Lower lobe of right lung (tissue), 2 donors: ENCODE measurements at places on chromosomes 6 and 20. TPM values are rescaled to one million over a fixed set of nuclear protein-coding genes. Genes with fewer than 3 reads are reported as not detected.

The CYB5R4 gene
- total RNA-seq, result 35.4 TPM

The SLC22A2 gene
- not detected for total RNA-seq

The FAM83D gene
- total RNA-seq, result 0.71 TPM

The MAK gene
- 1.3 TPM for total RNA-seq

The SYNDIG1 gene
- total RNA-seq, result 0.15 TPM

The CLIC5 gene
- 134 TPM for total RNA-seq

The HRH3 gene
- total RNA-seq, result not detected

The SRXN1 gene
- 32.0 TPM for total RNA-seq

The PSORS1C2 gene
- not detected for total RNA-seq

The IP6K3 gene
- 3.5 TPM for total RNA-seq

The DEFB119 gene
- total RNA-seq, result not detected

The KHDC1L gene
- not detected for total RNA-seq

The ASIP gene
- total RNA-seq, result not detected

- no peak for DNase-seq
Observed at GRCh38 chr6:6656287-6656686, 67.8 kb downstream of the LY86 start.

GRCh38 chr6:155142168-155143028, 121.4 kb upstream of the CLDN20 start:
- no peak for DNase-seq

DNA sequence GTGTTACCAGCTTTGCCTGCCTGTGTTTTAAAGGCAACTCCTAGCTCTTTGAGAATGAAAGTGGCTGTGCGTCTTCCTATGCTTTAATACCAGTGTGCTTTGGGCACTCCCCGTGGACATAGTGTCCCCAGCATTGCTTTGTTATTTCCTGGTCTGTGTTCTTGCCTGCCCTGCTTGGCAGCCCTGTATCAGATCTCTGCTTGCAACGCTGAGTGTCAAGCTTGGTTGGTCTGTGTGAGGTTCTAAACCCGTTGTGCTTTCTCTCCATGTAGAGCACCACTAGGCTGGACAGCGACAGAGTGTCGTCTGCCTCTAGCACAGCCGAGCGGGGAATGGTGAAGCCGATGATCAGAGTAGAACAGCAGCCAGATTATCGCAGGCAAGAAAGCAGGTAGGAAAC, 80.2 kb downstream of the AFDN start:
- DNase-seq, result peak; percentile 53

DNA sequence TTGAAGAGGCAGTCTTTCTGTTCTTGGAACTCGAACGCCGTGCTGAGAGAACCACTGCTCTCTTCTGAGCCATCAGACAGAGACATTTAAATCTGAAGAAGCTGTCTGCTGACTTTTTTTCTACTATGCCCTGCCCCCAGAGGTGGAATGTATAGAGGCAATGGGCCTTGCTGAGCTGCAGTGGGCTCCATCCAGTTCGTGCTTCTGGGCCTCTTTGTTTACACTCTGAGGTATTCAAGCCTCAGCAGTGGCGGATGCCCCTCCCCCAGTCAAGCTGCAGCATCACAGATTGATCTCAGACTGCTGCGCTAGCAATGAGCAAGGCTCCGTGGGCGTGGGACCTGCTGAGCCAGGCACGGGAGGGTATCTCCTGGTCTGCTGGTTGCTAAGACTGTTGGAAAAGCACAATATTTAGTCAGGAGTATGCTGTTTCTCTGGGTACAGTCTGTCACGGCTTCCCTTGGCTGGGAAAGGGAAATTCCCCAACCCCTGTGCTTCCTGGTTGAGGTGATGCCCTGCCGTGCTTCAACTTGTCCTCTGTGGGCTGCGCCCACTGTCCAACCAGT, 526.8 kb downstream of the CD109 start:
- no peak for DNase-seq

DNA sequence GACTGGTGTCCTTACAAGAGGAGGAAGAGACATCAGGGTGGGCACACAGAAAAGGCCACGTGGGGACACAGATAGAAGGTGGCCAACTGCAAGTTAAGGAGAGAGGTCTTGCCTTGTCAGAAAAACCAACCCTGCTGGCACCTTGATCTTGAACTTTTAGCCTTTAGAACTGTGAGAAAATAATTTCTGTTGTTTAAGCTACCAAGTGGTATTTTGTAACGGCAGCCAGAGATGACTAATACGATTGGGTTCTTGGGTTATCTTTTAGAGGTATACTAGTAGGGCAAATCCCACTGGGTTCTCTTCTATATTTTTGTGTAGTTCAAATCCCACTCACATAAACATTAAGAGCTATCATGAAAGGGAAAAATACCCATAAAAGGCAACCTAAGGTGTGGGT, 31.9 kb upstream of the ZBTB24 start:
- no peak for DNase-seq

- DNase-seq, result no peak
Observed at GRCh38 chr6:14802514-14803160, 443.2 kb upstream of the JARID2 start.

- DNase-seq, result no peak
Observed at GRCh38 chr20:51437182-51437924, 105.2 kb downstream of the NFATC2 start.

DNA sequence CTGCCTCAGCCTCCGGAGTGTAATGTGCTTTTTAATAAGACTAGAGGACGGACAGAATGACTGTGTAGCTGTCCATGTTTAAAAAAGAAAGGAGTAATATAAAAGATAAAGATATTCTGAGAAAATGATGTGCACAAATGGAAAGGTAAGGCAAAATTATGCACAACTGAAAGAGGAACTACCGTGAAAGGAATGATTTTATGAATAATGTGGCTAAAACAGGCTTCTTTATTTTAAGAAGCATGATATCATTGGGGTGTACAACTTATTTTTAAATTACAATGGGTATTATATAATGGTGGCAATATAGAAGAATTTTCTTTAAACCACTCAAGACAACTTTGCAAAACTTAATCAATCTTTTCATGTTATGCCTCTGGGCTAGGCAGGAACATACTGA, 78.1 kb downstream of the FIG4 start:
- no peak for DNase-seq

GRCh38 chr20:16553684-16554083, 19.6 kb downstream of the KIF16B start:
- no peak for DNase-seq

DNA sequence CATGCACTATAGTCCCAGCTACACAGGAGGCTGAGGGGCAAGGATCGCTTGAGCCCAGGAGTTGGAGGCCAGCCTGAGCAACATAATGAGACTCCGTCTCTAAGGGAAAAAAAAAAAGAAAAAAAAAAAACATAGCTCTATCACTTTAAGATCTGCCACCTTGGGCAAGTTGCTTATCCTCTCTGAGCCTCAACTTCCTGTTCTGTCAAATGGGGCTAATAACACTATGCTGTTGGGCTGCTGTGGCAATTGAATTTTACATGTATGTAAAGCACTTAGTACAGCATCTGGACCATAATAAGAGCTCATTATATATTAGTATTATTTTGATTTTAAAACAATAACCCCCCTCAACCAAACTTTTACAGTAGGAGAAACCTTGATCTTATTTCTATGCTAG, 141.5 kb downstream of the ATXN1 start:
- no peak for DNase-seq

DNA sequence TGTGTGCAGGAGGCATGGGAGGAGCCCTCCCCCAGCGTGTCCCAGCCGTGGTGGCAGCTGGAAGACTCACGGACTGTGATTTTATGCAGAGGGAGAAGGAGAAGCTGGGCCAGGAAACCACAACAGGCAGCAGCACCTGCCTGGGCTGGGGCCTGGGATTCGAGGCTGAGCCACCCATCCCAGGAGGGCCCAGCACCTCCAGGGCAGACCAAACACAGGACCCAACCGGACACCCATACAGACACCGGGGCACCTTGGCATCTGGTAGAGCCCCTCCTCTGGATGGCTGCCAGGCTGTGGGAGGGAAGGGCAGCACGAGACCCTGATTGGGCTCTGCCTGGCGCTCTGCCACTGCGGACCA, 41.7 kb upstream of the CHRNA4 start:
- no peak for DNase-seq

GRCh38 chr20:54140927-54141566, 32.7 kb downstream of the CYP24A1 start:
- DNase-seq, result no peak

DNA sequence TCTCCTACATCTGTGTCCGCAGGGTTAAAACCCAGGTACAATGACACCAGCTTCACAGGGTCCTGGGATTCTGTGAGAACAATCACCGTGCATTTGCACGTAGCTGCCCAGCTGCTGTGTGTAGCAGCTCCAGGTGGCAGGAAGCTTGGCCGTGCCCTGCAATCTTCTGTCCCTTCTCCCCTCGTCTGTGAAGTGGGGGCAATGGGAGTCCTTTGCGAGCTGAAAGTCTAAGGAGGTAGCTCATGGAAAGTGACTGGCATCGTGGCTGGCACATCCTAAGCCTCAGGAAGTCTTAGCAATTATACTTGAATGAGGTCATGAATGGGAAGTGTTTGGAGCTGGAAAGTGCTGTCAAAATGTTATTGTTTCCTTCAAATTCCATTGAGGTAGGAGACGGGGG, 137.1 kb downstream of the SMOC2 start:
- no peak for DNase-seq

GRCh38 chr20:34363465-34364222, 571 bp downstream of the ITCH start:
- no peak for DNase-seq

- DNase-seq, result peak; percentile 52
Observed at GRCh38 chr20:58374027-58374850, 14.8 kb upstream of the VAPB start.

DNA sequence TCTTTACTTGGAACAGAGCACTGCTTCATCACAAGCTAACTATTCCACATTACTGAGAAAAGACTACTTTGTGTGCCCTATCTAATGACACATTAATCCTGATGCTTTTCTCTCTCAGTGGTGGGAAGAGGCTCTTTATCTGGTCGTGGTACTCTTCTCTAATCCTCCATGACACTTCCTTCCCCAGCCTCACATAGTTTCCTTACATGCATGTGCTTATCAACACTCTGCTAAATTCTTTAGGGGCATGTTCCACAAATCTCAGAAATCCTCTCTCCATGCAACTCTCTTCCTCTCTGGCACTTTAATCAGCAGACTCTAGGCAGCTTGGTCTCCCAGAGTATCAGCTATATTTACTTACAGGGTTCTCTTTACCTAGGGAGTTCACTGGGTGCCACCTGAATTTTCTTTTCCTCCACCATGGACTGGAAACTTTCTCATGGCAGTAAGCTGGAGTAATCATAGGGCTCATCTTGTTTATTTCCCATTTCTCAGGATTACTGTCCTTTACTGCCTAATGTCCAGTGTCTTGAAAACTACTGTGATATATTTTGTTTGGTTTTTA, 27.0 kb upstream of the SLC22A2 start:
- DNase-seq, result no peak

- DNase-seq, result no peak
Observed at GRCh38 chr6:54877713-54878317, 31.2 kb downstream of the FAM83B start.

DNA sequence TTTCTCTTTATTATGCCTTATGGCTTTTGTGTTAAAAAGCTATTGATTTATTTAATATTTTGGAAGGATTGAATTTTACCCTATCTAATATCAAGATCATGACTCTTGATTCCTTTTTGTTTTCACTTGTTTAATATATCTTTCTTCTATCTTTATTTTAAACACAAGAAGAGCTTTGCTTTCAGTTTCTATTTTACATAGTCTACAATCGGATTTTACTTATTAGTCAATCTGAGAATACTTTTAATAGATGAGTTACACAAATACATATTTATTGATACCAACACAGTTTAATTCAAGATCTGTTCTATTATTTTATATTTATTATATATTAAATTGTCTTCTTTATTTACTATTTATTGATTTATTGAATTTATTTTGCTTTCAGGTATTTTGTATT, 218.8 kb downstream of the ESR1 start:
- no peak for DNase-seq

DNA sequence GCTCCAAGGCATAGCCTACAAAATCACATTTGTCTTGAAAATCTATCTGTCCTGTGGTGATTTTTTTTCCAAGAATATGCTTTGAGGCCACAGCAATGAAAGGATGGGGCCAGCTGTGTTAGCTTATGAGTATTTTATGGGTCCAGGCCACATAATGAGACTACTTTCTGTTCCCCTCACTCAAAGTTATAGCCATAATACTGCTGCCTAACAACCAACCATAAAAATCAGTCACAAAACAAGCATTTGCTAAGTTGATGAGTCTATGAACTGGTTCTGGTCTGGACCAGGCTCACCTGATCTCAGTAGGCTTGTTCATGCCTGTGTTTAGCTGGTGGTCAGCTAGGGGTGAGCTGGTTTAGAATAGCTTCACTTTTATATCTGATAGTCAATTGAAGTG, 192.5 kb upstream of the PLCB4 start:
- no peak for DNase-seq

DNA sequence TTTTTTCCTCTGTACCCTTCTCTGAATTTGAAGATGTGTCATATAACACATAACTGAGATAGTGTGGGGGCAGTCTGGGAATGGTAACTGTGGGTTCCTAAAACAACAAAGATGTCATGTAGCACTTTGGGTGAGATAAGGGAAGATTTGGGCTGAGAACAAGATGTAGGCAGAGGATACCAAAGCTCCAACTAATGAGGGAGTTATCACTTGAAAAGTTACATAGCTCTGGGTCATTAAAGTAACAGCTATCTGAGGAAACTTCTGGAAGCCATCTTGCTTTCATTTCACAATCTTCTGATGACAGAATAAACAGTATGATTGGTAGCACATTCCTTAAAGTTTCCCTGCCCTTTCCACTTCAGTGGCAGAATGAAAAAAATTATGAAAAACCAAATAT, 255.4 kb downstream of the TBX18 start:
- DNase-seq, result no peak

DNA sequence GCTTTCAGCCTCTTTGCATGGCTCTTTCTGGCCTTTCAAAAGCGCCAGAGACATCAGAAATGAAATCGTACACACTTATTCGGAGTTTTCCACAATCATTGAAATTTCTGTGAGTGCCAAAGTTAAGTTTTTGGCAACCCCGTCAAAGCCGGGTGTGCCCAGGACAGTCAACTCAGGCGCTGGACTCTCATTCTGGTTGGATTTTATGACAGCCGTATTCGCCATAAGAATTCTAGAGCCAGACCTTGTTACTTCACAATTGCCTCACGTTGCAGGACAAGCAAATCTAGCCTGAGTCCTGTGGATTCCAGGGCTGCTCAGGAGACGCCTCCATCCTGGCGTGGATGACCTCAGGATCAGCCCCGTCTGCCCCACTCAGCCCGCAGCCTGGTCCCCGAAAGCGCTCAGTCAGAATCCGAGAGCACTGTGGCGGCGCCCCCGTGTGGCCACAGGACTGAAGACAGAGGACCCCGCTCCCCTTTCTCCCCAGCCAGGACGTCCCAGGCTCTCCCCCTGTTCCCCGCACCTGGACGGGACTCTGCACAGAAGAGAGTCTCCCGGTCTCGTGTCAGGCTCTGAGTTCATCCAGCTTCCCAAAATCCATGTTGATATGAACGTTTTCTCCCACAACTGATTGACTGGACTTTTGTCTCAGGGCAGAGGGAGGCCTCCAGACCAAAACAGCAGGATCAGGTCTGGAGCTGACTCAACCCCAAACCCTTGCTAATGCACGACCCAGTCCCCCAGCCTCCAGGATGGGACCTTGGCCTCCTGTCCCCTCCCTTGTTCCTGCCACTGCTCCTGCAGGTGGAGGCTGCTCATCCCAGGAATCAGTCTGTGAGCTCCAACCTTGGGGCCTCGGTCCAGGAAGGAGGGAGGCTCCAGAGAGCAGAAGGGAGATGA, 38.2 kb downstream of the MICA start:
- peak; percentile 93 for DNase-seq

GRCh38 chr6:73585566-73586415, 65.0 kb upstream of the EEF1A1 start:
- DNase-seq, result no peak
